NCI-H1105 (cell line): ENCODE measurements at places on chromosomes 1 and 21.

- no peak for DNase-seq
Measured at GRCh38 chr1:205530116-205530515, 25.6 kb downstream of the CDK18 start.

DNA sequence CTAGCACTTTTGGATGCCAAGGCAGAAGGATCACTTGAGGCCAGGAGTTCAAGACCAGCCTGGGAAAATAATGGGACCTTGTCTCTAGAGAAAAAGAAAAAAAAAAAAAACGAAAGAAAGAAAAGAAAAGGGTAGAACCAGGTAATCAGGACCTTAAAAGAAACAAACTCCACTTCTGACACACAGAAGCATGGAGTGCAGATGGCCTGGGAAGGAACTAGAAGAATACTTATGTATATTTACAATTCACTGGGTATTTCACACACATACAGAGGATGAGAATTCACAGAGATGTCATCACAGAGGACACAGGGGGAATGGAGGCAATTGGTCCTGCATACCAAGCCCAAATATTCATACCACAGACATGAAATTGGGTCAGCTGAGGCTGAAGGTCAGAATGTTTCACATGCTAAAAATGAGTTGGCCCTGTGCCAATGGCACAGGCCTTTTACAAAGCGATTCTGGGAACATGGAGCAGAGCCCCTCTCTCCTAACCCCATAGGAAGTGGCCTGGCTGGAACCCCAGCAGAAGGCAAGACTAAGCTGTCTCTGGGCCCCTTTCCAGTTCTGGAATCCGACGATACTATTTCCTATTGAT is 4.4 kb downstream of the B4GALT3 start:
- DNase-seq, result no peak

- no peak for DNase-seq
Measured at GRCh38 chr1:3423245-3423829, 31.1 kb upstream of the ARHGEF16 start.

DNA sequence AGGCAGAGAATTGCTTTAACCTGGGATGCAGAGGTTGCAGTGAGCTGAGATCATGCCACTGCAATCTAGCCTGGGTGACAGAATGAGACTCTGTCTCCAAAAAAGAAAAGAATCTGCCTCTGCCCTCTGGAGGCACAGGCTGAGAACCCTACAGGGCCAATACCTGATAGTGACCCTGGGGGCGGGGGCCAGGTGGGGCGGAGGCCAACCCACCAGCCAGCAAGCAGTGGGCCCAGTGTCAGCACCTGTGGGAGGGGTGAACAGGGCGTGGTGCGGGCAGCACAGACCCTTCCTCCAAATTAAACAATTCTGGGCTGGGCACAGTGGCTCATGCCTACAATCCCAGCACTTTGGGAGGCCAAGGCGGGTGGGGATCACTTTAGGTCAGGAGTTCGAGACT is 19.0 kb upstream of the PLEKHG5 start:
- DNase-seq, result no peak

GRCh38 chr1:235632506-235633401 is 16.8 kb downstream of the GNG4 start:
- no peak for DNase-seq

- no peak for DNase-seq
Measured at GRCh38 chr1:76425201-76426145, 350.9 kb downstream of the ST6GALNAC3 start.

DNA sequence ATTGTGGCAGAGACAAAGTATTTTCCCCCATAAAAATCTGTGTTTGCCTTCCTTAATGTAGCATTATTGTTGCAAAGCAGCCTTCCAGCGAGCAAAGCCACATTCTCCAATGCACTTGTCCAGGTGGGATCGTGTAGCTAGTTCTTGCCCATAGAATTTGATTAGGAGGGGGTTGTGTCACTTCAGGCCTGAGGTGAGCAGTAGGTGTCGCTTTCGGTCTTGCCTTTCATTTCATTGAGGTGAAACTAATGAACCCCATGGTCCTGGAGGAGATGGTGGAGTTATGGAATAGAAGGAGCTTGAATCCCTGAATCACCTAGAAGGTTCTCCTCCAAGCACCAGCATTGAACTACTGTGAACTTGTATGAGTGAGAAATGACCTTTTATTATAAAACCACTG is 318.9 kb upstream of the PBX1 start:
- no peak for DNase-seq

DNA sequence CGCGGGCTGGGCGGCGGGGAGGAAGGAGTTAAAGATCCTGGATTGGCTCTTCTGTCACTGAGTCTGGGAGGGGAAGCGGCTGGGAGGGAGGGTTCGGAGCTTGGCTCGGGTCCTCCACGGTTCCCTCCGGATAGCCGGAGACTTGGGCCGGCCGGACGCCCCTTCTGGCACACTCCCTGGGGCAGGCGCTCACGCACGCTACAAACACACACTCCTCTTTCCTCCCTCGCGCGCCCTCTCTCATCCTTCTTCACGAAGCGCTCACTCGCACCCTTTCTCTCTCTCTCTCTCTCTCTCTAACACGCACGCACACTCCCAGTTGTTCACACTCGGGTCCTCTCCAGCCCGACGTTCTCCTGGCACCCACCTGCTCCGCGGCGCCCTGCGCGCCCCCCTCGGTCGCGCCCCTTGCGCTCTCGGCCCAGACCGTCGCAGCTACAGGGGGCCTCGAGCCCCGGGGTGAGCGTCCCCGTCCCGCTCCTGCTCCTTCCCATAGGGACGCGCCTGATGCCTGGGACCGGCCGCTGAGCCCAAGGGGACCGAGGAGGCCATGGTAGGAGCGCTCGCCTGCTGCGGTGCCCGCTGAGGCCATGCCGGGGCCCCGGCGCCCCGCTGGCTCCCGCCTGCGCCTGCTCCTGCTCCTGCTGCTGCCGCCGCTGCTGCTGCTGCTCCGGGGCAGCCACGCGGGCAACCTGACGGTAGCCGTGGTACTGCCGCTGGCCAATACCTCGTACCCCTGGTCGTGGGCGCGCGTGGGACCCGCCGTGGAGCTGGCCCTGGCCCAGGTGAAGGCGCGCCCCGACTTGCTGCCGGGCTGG is at the start of gene NPR1:
NPR1 (plus strand) TSS at position 170 of the 818 bp plus-strand sequence; CDS start at position 591, 421 bp downstream.
- DNase-seq, result peak; percentile 31
